Activated CD8-positive, alpha-beta memory T cell treated with anti-CD3 and anti-CD28 coated beads for 1 hour (primary cell): ENCODE measurements at places on chromosomes 2 and 18.

GRCh38 chr2:116487336-116487735, 1327.2 kb upstream of the DDX18 start:
- DNase-seq, result no peak

- DNase-seq, result peak; percentile 49
Observed at GRCh38 chr2:7044253-7045250, 127.3 kb downstream of the RNF144A start.

GRCh38 chr18:2883076-2883735, 36.4 kb downstream of the EMILIN2 start:
- no peak for DNase-seq

- no peak for DNase-seq
Observed at GRCh38 chr2:212973347-212973746, 178.1 kb downstream of the IKZF2 start.

DNA sequence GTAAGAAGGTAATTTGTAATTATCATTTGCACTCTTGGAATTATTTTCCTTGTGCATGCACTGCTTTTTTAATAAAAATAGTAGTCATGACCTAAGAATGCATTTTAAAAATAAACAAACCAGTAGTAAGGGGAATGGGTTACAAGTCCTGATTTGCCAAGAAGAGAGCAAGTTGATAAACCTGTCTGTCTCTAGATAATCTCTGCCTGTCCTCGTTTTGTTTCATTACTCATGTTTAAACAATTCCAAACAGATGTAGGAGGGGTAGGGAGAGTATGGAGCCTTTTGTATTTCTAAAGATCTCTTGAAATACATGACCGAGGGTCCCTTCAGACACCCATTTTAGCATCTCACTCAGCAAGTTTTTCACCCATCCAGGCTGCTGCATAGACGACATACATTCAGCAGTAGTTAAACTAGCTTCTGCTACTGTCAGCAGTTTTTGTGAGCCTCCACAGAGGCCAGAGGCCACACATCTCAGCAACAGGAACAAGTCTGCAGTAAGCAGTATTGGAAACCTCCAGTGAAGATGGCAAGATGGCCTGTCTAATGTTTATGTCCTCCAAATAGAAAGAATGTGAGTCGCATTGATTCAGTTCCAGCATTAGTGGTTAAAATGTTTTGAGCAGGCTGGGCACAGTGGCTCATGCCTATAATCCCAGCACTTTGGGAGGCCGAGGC, 2.3 kb upstream of the EXOC6B start:
- DNase-seq, result no peak

DNA sequence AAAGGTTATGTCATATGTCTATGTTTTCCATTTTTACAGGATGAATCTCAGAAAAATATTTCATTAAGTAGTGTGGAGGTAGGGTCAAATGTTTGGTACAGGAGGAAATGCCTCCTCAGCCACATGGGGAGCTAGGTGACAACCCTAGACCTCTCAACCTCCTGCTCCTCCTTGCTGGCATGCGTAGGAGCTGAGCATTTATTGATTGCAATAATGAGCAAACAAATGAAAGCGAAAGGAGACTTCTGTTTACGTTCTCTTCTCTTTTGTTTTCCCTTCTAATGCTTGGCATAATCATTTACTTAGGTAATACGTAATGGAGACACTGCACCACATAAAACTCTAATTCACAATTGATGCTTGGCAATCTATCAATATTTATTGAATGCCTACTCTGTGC, 95.1 kb upstream of the CCBE1 start:
- DNase-seq, result no peak

- no peak for DNase-seq
Observed at GRCh38 chr18:67381608-67382150, 134.8 kb downstream of the DSEL start.

DNA sequence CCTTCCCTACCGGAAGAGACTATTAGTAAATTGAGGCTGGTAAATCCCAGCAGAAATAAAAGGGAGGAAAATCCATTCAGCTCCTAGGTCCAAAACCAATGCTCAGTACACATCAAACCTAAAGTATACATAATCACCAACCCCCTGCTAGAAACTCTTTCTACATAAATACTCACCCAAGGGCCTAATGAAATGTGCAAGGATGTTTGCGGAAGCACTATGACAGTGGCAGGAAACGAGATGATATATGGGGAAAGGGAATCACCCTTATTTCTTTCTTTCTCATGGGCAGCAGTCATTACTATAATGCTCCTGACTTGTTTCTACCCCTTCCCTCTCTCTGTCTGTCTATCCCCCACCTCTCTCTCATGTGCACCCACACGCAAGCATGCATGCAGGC, 1.3 kb upstream of the SCTR start:
- DNase-seq, result no peak

- no peak for DNase-seq
Observed at GRCh38 chr2:150450765-150451164, 36.7 kb downstream of the RND3 start.

DNA sequence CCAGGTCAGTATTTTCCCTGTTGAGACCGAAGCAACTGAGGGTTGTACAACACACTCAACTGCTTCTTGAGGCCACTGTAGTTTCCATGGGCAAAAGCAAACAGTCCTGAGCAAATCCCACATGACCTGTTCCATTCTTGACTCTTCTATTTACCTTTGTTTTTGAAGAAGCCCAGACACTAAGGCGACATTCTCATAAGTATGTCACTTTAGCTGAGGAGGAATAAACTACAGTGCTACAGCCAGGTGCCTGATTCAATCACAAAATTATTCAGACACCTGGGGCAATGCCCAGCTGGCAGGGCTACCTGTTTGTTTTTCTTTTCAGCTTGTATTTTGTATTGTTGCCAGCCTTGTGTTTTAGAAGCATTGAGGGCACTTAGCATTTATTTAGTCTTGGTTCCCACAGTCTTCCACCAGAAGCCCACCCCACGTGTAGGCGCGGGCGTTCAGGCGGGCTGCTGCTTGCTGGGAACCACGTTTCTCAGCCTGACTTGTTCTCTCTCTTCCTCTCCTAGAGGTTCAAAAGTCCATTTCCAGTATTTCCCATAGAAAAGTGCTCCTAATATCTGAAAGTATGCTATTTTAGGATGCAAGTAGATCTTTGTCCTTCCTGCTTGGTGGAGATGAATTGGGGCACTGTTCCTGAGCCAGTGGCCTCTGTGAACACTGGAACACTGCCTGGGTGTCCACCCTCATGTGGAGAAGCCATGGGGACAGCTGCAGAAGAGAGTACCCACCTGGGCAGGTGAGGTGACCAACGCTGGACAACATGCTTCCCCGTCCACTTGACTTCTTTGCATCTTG, 99.0 kb upstream of the COPS8 start:
- DNase-seq, result no peak

DNA sequence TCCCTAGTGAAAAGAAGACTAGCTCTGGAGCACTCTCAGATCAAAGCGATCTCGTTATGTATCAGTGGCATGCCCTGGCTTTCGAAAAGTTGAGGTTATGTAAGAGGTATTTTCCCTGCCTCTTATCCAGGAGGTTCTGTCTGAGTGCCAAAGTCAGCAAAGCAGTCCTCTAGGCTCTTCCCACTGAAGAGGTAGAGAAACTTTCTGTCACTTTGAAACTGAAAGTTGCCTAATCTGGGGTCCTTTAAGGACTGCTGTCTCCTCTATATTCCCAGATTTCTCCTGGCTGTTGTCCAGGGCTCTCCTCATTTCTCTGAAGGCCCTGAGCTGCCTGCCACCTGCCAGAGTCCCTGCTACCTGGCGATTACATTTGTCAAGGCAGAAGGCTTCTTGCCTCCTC, 96.3 kb downstream of the B3GNT2 start:
- DNase-seq, result no peak

DNA sequence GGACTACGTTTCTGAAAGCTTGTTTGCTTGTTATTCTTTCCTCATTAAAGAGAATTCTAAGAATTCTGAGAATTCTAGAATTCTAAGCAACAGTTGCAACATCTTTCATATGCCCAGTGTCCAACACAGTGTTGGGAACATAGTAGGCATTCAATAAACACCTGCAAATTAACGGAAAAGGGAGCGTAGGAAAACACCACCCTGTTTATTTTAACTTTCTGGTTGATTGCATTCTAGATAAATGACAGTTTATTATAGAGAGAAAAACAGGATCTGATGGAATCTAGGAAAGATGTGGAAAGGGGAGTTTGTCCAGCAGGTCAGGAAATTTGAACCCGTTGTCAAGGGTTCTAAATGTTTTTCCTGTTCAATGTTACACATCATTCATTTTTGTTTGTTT, 24.2 kb upstream of the EFEMP1 start:
- DNase-seq, result no peak

- no peak for DNase-seq
Observed at GRCh38 chr2:170456914-170457313, 258.2 kb upstream of the SP5 start.

DNA sequence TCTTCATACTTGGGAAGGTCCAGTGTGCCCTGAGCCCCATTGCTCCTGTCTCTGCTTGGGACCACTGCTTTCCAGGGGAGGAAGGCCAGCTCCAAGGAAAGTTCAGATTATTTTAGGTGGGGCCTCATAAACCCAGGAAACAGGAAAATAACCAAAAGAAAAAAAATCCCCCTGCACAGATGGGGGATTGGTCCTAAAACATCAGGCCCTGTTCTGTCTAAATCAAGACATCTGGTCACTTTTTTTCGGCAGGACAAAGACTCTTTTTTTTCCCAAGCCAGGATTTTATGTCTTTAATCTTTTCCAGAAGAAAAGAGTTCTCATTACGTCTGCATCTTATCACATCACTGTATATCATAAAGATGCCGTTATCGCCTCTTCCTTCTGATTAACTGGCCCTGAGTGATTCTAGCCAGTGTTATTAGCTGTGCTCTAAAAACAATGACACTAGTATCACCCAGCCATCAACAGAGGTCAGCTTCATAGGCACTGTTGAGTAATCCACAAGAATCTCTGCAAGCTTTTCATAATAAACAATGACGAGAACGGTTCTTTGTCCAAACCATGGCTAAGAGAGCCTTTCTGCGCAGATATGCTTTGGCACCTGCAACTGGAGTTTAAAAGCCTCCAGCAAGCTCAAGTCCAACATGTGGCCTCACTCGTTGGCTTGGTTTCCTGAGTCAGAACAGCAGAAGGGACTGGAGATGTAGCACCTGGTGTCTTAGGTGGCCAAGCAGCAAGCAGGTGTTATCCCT, 138.2 kb downstream of the VAPA start:
- DNase-seq, result no peak

DNA sequence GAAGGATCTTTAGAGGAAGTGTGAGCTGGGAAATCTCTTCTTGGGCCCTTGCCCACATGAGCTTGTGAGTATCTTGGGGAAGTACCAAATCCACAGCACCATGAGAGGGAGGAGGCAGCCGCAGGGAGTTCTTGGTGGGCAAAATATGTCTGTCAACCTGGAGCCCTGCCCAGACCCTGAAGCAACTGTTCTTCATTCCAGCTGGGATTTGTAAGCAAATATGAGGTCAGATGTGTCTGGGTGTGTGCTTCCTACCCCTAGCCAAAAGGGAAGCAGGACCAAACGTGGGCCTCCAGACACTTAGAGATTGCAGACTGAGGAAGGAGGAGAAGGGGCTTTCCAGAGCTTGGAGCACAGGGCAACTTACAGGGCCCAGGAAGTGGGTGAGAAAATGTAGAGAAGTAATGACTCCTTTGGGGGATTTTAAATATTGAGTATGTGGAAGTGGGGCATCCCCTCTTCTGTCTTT, 41.9 kb downstream of the TMEM247 start:
- DNase-seq, result no peak

DNA sequence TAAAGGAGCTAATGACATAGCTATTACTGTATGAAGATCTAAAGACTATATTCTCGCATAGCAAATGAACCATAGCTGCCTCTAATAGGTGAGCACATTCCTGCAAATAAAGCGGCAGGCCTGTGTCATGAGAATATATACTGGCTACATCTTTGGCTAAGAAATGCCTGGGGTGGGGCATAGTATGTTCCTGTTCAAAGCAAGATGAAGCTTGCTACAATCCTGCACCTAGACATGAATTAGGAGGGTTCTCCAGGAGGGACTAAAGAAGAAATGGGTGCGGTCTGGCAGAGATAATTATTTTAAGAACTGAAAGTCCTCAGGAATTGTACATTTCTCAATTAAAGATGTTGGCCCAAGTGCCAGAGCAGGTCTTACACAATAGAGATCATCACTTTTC, 46.8 kb upstream of the PLA2R1 start:
- DNase-seq, result no peak

DNA sequence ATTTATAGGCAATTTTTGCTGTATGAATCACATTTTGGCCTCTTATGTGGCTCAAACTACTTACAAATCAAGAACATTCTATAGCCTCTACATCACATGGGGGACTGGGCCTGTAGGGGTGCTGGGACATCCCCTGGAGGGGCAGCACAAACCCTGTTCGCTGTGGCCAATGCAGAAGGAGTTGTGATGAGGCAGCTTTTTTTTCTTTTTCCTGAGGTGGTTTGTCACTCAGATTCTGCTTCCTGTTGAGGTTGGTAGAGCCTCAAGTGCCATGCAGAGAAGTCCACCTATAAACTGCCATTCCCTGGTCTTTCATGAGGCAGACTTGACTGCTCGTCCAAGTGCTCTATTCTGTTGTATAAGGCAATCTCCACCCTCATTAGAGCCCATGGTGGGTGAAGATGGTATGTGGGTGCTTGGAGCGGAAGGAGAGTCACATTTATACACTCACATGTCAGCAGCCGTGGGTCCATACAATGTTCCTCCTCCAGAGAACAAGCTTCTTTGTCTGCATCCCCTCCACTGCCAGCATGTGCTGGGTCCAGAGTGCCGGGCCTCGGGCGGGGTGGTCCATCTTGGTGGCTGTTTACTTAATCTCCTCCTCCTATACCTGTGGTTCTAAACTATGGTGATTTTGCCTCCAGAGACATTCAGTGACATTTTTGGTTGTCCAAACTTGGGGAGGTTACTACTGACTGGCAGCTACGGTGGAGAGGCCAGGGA, 120.3 kb downstream of the ACOXL start:
- peak; percentile 23 for DNase-seq

DNA sequence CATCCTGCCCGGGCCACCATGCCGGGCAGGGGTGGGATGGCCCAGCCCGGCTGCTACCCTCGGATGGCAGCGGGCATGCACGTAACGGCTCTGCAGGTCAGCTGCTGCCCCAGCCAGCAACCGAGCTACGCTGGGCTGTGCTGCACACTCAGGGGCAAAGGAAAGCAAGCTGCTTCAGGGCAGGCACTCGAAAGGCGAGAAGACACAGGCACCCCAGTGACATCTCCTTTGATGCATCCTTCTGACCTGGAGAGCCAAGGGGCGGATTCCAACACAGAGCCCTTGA, 8.8 kb downstream of the HDAC4 start:
- DNase-seq, result no peak

GRCh38 chr2:72116081-72116533, 31.6 kb downstream of the CYP26B1 start:
- DNase-seq, result no peak

DNA sequence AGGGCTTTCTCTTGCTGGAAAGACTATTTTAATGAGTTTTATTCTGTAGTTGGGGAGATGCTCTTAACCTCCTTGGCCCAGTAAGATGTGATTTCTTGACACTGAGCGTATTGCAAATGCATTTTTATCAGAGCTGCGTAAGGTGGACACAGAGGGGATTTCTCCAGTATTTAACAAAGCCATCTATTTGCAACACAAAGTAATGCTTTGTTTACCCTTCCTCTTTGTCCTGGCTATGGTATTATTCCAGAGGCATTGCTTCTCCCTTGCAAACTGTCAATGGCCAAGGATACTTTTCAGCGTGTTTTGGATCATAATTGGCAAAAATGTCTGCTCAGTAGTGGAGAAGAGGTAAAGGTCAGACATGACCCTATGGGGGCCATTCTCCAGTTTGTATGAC, 90.8 kb upstream of the PIK3C3 start:
- no peak for DNase-seq

GRCh38 chr2:196544906-196545433, 94.5 kb upstream of the CCDC150 start:
- DNase-seq, result no peak

- no peak for DNase-seq
Observed at GRCh38 chr2:212089873-212090272, 448.7 kb downstream of the ERBB4 start.
